Activated CD8-positive, alpha-beta memory T cell treated with anti-CD3 and anti-CD28 coated beads for 1 hour (primary cell): ENCODE measurements at places on chromosomes 6 and 20.

- DNase-seq, result no peak
These were observed 168.7 kb downstream of the PAX1 start for GRCh38 chr20:21874127-21874526.

DNA sequence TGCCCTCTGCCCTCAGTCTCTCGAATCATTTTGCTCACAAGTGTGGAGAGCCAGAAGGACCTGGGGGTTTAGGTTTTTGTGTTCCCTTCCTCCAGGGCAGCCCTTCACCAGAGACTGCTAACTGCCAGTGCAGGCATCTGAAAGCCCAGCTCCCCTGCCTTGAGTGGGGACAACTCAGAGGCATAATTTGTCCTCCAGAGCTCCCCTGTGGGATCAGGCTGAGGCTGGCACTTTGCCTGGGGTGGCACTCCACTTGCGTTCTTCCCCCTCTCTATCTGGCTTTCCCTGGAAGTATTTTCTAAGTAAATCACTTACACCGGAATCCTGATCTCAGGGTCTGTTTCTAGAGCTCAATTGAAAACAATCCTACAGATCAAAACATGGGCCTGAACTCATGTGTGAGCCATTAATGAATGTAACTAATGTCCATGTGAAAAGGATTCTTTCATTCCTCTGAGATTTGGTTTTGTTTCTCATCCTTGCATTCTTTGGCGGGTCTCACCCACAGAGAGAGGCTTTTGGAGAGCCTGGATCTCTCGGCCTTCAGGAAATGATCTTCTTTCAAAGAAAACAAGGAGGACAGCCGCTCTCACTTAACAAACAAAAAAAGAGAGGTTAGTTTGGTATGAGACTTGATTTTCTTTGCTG lies 125.7 kb upstream of the RIPOR2 start:
- no peak for DNase-seq

GRCh38 chr6:3977875-3978711 lies 100.8 kb downstream of the FAM217A start:
- DNase-seq, result peak; percentile 3

GRCh38 chr6:158207422-158207788 lies 39.3 kb downstream of the GTF2H5 start:
- DNase-seq, result no peak

- no peak for DNase-seq
These were observed 49.7 kb upstream of the CITED2 start for GRCh38 chr6:139423971-139424667.

GRCh38 chr6:101747716-101748115 lies 354.2 kb downstream of the GRIK2 start:
- DNase-seq, result no peak

GRCh38 chr6:124470803-124471202 lies 491.4 kb upstream of the RNF217 start:
- no peak for DNase-seq

GRCh38 chr6:160259598-160259997 lies 977 bp upstream of the SLC22A2 start:
- no peak for DNase-seq

DNA sequence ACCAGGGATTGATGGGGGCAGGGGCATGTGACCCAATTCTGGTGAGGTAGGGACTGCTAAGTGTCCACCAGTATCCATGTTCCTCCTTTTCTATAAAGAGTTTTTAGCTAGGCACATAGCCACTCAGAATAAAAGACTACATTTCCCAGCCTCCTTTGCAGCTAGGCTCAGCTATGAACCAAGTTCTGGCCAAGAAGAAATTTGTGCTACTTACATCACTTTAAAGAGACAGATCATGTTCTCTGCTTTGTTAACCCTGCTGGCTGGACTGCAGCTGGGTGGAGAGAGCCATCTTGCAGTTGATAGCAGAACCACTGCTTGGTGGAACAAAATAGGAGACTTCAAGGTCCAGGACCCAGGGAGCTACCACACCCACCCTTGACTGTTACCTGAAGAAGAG lies 5.3 kb upstream of the CCM2L start:
- DNase-seq, result no peak

DNA sequence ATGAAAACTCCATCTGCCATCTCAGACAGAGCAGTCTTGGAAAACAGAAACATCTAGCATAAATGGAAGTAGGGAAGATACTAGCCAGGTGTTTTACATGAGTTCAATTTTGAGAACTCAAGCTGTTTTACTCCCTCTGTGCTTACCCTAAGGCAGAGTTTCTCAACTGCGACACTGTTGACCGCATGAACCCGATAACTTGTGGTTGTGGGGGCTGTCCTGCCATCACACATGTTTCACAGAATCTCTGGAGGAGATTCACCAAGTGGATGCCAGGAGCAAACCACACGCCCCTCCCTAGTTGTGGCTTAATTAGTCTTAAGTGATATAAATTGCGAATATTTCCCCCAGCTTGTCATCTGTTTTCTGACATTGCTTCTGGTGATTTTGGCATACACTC lies 2.3 kb upstream of the SERPINB6 start:
- DNase-seq, result no peak

- DNase-seq, result peak; percentile 44
These were observed at the start of gene MAK for GRCh38 chr6:10837995-10838793. TSS of gene MAK (minus strand) at chr6:10838539. CDS start at chr6:10830648, 7,891 bp downstream.

- DNase-seq, result no peak
These were observed 643.2 kb upstream of the NOX3 start for GRCh38 chr6:156098839-156099238.
